ENCODE measurements at places on chromosomes 2 and 18. TPM values are rescaled to one million over a fixed set of nuclear protein-coding genes. Genes with fewer than 3 reads are reported as not detected.

Gene CRYGD
- total RNA-seq, result not detected

Gene GMCL1
- 30.1 TPM for total RNA-seq

Gene DCDC2C
- total RNA-seq, result not detected

Gene COL4A3
- total RNA-seq, result not detected

Gene ASPRV1
- 0.98 TPM for total RNA-seq

Gene SNORC
- total RNA-seq, result 1.9 TPM

Gene PPP4R1
- 59.7 TPM for total RNA-seq

Gene ALK
- total RNA-seq, result not detected

Data from activated CD4-positive, alpha-beta memory T cell treated with anti-CD3 and anti-CD28 coated beads, Interleukin-2, amount 10 ng/mL, durations not matched to agents 7 days and 5 days (primary cell).